ENCODE measurements at places on chromosomes 1 and 21.

- no peak for DNase-seq
Observed at GRCh38 chr1:30475201-30475600, 248.2 kb downstream of the MATN1 start.

GRCh38 chr21:29233611-29234540, 64.8 kb upstream of the BACH1 start:
- DNase-seq: peak; percentile 26

- DNase-seq: no peak
Observed at GRCh38 chr1:106817575-106817974, 238.9 kb upstream of the PRMT6 start.

DNA sequence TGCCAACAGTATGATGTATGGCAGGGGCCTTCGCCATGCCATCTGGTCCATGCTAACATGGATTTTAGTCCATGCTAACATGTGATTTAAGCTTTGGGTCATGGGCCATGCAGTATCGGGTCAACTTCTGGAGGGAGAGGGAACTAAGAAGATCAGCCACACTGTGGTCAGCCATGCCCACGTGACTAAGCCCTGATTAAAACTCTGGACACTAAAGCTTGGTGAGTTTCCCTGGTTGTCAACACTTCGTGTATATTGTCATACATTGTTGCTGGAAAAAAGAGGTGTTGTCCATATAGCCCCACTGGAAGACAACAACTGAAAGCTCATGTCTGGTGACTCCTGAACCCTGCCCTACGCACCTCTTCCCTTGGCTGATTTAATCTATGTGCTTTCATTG, 90.5 kb downstream of the SUSD4 start:
- no peak for DNase-seq

- no peak for DNase-seq
Observed at GRCh38 chr21:24823247-24823646, 784.0 kb downstream of the MRPL39 start.

- DNase-seq: no peak
Observed at GRCh38 chr21:26332867-26333266, 162.3 kb upstream of the APP start.

DNA sequence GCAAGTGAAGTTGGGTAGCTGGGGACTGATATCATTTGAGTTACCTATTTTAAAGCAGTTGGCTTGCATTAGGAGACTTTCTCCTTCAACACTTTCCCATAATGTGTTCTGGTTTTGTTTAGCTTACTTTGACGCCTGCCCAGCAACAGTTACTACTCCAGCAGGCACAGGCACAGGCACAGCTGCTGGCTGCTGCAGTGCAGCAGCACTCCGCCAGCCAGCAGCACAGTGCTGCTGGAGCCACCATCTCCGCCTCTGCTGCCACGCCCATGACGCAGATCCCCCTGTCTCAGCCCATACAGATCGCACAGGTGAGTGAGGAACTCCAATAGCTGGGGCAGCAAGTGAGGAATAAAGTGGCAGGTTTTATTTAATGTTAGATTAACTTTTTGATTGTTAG, 144.3 kb downstream of the CD247 start:
- no peak for DNase-seq

GRCh38 chr1:63865561-63865960, 91.7 kb downstream of the ROR1 start:
- DNase-seq: no peak

- no peak for DNase-seq
Observed at GRCh38 chr21:25361097-25361496, 246.2 kb downstream of the MRPL39 start.

- DNase-seq: peak; percentile 85
Observed at GRCh38 chr21:34545079-34545884, 33.3 kb upstream of the KCNE1 start.

GRCh38 chr1:77652268-77652667, 30.2 kb downstream of the ZZZ3 start:
- no peak for DNase-seq

- DNase-seq: no peak
Observed at GRCh38 chr1:235093013-235093695, 35.5 kb downstream of the TOMM20 start.

DNA sequence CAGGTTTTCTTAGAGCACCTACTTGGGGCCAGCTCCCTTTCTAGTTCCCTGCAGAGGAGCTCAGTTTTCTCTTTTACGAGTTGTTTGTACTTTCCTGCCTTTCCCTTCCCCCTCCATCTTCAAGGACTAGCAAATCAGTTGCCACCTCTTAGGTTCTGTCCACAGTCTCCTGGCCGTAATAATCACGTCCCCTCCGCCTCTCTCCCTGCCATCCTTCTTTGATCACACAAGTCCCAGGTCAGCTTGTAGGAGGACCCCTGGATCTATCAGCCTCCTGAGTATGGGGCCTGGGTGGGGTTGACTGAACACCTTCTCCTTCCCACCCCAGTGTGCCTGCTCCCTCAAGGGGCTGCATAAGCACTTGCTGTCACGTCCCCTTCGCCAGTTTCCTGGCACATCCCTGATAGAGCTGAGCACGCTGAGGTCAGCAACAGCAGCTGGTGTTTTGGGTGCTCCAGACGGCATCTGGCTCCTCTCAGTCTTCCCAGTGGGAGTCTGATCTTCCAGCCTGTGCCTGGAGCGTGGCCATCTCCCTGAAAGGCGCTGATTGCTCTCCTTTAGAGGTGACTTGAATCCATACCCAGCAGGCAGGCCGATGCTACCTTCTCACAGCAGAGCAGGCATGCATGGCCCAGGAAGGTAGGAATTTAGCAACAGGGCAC, 216.1 kb upstream of the TMEM51 start:
- no peak for DNase-seq

GRCh38 chr1:27548858-27549719, 54.9 kb downstream of the AHDC1 start:
- DNase-seq: no peak

DNA sequence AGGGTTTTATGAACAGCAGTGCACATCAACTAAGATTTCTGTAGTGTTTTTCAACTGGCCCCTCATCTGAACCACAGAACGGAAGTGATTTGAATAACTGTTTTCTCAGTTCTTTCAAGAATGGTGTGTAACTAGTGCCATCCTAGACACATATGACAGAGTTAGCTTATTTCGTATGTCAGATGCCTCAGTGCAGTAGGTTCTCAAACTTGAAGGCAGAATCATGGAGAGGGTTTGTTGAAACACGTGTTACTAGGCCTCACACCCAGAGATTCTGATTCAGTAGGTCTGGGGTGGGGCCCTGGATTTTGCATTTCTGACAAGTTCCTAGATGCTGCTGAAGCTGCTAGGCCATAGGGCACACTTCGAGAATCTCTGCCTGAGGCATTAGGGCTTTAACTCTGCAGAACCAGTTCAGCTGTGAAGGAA, 49.0 kb downstream of the SCCPDH start:
- no peak for DNase-seq

GRCh38 chr1:47460456-47460855, 22.6 kb downstream of the FOXD2 start:
- DNase-seq: no peak

- DNase-seq: no peak
Observed at GRCh38 chr1:198679535-198680173, 40.8 kb downstream of the PTPRC start.

DNA sequence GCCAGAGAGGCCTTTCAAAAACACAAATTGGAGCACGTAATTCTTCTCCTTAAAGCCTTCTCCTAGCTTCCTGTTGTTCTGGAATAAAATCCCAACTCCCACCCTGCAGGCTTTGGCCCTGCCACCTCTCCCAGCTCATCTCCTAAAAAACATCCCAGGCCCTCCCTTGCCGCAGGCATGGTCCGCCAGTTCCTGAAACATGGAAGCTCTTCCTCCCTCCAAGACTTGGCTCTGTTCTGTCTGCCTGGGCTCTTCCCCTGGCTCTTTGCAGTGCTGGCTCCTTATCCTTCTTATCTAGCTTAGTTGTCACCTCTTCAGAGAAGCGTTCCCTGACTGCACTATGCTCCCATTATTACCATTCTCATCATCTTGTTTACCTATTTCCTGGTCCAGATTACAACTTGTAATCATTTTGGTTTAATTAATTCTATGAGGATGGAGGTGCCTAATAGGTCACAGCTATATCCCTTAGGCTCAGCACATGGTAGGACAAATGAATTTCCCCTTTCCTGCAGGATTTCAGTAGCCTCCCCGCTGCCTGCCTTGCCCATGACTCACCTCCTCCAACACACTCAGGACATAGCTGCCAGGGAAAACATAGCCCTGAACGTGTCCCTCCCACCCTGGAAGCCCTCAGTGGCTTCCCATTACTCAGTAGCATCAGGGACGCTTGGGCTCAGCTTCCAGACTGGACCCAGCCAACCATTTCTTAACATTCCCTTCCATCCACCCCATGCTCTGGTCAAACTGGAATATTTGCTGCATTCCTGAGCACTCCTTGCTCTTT, 15.7 kb upstream of the IGSF21 start:
- DNase-seq: peak; percentile 67

DNA sequence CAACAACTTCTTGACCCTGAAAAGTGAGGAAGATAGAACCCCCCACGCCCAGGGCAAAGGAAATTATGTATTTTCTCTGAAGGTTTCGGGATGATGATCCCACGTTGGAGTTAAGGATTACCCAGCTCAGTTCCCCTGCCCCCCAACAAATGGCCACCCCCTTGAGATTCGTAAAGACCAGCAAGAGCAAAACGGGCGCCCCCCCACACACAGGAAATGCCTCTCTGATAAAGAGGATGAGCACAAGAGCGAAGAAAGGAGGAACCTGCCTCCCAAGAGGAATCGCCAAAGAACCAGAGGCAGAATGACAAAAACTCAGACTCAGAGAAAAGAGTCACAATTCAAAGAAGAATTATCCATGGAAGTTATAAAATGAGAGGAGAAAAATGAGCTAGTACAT, 576.9 kb downstream of the MATN1 start:
- no peak for DNase-seq

- no peak for DNase-seq
Observed at GRCh38 chr1:33640114-33640660, 167.7 kb downstream of the ZSCAN20 start.

DNA sequence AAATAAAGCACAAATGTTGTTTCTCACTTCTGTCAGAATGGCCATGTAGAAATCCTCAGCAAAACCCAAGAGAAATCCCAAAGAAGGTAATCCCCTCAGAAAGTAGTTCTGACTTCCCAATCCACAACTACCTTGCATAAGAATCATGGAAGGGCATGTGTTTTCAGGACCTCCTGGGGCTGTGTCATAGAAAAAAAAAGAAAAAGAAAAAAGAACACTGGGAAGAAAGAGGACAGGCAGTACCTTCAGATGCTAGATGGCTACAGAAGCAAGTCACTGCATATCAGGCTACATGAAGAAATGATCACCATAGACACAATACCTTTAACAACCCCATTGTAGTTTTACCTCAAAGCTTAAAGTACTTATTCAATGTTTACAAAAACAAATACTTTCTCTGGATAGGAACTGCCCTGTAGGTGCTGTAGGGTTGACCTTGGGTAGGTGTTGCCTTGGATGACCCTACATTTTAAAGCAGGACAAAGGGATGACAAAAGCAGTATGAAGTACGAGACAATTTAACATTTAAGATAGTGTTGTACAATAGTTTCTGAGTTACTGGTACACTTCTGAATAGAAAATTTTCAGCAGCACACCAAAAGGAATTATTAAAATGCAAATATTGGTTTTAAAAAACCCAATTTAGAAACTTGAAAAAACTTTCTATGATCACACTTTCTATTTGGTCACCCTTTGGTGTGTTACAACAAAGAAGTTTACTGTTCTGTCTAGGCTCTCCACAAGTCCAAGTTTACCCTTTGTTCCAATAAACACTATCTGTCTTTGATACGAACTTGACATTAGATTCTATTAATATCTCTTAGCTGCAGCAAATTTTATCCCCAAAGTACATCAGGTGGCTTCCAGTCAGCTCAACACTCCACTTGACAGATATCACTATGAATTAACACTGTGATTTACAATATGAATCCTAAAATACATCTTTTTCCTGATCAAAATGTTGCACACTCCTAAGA, 5.0 kb downstream of the TRIT1 start:
- no peak for DNase-seq

GRCh38 chr1:199758626-199759255, 268.8 kb upstream of the NR5A2 start:
- DNase-seq: peak; percentile 62

- no peak for DNase-seq
Observed at GRCh38 chr1:11767922-11768704, 6.1 kb downstream of the C1orf167 start.

DNA sequence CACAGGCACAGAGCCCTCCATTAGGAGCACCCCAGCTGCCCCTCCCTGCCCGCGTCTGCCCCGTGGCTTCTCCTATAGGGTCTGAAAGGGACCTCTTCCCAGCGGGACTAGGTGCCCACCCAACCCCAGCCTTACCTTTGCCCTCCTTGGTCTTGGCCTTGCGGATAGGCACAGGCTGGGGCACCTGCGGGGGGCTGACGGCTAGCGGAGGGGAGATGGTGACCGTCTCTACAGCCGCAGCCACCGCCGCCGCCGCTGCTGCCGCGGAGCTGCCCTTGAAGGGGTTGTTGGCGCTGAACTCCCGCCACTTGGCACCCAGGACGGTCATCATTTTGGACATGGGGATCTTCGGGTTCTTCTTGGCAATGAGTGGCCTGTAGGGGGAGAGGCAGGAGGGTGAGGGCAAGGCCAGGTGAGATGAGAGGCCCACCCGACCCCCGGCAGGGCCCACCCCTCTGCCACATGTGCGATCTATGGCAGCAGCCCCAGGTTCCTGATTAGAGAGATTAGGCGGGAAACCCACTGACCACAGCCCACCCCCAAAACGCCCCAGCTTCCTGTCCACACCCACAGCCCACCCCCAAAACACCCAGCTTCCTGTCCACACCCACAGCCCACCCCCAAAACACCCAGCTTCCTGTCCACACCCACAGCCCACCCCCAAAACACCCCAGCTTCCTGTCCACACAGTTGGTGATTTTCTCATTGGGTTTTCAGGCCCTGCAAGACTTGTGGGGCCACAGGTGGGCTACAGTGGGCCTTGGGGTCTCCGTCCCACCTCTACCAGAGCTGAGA, 25.4 kb downstream of the CHD5 start:
- no peak for DNase-seq

- no peak for DNase-seq
Observed at GRCh38 chr1:188642704-188643103, 1814.0 kb downstream of the PLA2G4A start.

GRCh38 chr1:112904071-112904830, 51.7 kb downstream of the SLC16A1 start:
- DNase-seq: peak; percentile 96

- DNase-seq: no peak
Observed at GRCh38 chr1:15423355-15424077, 13.8 kb downstream of the EFHD2 start.

DNA sequence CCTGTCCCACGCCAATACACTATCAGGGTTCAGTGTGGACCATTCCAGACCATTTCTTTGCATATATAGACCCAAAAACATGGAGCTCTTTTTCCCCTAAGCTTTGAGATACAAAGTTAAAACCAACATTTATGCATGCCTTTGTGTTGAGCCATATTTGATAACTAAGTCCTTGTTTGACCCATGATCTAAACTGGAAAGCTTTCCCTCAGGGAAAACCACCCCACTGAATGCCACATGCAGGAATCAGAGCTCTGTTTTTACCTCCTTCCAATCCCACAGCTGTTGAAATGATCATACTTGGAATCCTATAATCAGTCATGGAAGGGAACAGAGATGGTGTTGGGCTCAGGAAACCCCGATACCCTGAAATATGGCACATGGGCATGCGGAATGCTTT, 14.8 kb upstream of the SLC45A1 start:
- DNase-seq: peak; percentile 10
